ENCODE measurements at places on chromosomes 16 and 17.

DNA sequence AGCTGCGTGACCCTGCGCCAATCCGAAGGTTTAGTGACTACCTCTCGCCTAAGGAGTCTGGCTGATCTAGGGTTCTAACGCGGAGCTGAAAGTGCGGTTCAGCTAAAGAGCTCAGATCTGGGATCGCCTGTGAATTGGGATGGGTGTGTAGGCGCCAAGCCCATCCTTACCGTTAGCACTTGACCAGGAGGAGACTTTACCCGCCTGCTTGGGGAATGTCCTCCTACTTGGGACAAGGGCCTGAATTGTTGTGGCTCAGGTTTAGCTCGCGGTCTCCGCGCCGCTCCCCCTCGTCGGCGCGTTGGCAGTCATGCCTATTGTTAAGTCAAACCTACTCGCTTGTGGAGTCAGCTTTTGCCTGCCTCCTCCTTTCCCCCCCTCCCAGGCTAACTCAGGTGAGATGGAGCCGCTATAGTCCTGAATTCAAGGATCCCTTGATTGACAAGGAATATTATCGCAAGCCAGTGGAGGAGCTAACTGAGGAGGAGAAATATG lies 480 bp downstream of the MRPS7 start:
- DNase-seq = no peak

- no peak for DNase-seq
Measured at GRCh38 chr16:86462334-86463084, 47.8 kb upstream of the FOXF1 start.

- peak; percentile 66 for DNase-seq
Measured at GRCh38 chr17:80981062-80981902, 10.4 kb upstream of the CHMP6 start.

GRCh38 chr16:58110571-58111301 lies 18.4 kb downstream of the CFAP20 start:
- no peak for DNase-seq

DNA sequence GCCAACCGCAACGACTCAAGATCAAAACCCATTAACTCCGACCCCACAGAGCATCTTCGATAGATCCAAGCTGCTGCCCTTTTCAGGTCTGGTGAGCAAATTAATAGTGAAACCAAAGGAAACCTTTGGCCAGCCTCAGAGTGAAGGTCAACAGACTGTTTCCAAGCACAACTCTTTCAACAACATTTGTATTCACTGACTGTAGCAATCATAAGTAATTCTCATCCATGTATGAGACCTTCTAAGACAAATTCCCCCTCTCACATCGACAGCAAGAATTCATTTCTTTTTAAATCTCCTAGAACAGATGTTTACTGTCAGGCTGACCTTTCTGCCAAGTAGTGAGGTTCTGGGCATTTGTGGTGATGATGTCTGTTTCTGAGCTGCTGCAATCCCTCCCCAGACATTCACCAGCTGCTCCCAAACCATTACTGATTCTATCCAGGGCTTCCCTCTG lies 64.2 kb downstream of the SLC39A11 start:
- DNase-seq = no peak

DNA sequence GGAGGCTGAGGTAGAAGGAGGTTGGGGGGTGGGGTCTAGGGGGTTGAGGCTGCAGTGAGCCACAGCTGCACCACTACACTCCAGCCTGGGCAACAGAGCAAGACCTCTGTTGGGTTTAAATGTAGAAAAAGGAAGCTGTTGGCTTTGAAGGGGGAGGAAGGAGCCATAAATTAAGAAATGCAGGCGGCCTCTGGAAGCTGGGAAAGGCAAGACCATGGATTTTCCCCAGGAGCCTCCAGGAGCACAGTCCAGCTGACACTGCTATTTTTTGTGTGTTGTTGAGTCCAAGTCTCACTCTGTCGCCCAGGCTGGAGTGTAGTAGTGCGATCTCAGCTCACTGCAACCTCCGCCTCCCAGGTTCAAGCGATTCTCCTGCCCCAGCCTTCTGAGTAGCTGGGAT lies 15.9 kb downstream of the LITAF start:
- DNase-seq = no peak

GRCh38 chr17:27494192-27495091 lies 38.2 kb downstream of the KSR1 start:
- peak; percentile 94 for DNase-seq

DNA sequence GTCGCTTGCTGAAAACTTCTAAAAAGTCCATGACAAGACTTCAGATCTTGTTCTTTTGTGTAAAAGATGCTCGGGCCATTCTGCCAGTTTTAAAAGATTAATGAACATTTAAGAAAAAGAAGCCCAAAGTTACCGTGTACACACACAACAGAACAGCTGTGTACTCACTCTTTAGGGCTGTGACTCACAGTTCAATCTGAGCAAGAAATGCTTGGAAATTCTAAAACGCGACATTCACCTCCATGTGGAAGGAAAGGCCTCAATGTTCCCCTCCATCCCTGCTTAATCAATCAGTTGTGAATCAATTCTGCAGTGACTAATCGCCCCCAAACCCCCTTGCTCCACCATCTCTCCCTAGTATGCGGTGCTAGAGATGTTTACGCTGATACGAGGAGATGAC lies 609.9 kb upstream of the SALL1 start:
- DNase-seq = no peak

DNA sequence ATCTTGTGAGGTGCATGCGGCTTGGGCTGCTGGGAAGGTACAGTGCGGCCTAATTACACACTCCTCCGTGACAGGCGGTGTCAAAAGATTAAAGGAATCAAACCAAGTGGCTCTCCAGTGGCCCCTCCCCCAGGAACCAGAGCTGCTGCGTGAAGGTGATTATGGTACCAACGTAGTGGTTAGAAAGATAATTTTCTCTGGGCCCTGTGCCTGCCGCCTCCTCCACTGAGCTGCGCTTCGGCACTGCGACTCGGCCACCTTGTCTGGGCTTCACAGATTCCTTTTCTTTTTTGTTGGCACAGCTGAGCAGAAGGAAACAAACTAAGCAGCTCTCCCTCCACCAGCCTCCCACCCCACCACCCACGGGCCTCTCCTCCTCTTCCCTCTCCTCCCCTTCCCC lies 113.2 kb upstream of the SDK2 start:
- DNase-seq = no peak

- peak; percentile 91 for DNase-seq
Measured at GRCh38 chr17:78128551-78129350, at the start of gene TMC6. TSS of gene TMC6 (minus strand) at chr17:78128755. CDS start at chr17:78126832, 1,923 bp downstream.

- DNase-seq = no peak
Measured at GRCh38 chr16:66858740-66859396, 14.7 kb downstream of the CA7 start.

DNA sequence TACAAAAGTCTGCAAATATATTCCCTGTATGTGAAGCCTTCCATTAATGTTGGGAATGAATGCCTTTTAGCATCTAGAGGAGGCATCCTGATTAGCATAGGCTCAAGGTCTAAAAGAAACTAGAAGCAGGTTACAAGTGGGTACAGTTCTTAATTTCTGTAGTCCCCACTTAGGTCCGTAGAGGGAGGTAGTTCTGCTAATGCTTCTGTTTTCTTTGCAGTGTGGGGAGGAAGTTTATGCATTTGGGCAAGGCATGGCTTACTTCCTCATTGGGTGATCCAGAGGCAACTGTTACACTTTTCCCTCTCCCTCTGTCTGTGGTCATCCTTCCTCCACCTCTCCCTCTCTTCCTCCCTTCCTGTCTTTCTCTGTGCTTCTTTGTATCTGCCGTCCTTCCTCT lies 108.4 kb upstream of the ZKSCAN2 start:
- DNase-seq = no peak

DNA sequence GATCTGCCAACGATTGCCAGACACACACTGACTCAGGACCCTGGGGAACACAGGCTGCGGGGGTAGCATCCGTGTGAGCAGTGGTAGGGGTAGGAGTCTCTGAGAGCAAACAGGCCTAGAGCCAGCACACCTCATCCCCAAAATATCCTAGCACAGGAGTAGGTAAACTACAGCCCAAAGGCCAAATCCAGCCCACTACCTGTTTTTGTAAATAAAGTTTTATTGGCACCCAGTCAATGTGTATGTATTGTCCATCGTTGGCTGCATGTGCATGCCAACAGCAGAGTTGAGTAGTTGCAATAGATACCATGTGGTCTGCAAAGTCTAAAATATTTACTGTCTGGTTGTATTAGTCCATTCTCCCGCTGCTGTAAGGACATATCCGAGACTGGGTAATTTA lies 55.5 kb upstream of the GPRC5B start:
- no peak for DNase-seq

- no peak for DNase-seq
Measured at GRCh38 chr16:89446136-89446974, 44.0 kb downstream of the ANKRD11 start.

- no peak for DNase-seq
Measured at GRCh38 chr17:5139458-5139732, 23.6 kb downstream of the USP6 start.

DNA sequence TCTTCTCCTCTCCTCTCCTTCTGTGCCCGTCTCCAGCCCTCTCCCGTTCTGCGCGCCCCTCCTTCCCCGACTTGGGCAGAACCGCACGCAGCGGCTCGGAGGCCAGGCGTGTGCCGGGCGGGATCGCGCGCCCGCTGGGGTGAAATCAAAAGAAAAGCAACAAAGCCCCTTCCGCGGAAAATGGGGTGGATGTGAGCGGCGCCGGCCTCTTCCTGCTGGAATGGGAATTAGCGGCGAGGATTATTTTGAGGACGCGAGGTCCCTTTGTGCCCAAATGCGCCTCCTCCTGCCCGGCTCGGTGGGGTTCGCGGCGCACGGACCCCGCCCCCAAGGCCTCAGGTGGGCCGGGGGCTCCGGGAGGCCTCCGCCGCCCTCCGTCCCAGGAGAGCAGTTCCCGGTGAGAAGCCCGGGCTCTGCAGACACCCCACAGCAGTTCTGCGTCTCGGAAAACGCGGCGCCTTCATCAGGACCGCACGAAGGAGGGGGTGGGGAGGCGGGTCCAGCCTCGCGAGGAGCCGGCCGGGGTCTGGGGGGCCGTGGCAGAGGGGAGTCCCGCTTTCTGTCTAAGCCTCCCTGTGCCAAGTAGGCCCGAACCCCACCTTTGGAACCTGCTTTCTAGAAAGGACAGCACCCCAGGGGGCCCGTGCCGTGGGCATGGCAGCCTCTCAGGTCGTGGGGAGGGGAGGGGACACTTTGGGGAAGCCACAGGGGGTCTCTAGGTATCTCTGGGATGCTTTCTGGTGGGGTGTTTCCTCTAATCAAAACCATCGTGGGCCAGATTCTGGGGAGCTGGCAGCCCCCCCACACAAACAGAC lies 91.0 kb upstream of the CBX4 start:
- DNase-seq = no peak

DNA sequence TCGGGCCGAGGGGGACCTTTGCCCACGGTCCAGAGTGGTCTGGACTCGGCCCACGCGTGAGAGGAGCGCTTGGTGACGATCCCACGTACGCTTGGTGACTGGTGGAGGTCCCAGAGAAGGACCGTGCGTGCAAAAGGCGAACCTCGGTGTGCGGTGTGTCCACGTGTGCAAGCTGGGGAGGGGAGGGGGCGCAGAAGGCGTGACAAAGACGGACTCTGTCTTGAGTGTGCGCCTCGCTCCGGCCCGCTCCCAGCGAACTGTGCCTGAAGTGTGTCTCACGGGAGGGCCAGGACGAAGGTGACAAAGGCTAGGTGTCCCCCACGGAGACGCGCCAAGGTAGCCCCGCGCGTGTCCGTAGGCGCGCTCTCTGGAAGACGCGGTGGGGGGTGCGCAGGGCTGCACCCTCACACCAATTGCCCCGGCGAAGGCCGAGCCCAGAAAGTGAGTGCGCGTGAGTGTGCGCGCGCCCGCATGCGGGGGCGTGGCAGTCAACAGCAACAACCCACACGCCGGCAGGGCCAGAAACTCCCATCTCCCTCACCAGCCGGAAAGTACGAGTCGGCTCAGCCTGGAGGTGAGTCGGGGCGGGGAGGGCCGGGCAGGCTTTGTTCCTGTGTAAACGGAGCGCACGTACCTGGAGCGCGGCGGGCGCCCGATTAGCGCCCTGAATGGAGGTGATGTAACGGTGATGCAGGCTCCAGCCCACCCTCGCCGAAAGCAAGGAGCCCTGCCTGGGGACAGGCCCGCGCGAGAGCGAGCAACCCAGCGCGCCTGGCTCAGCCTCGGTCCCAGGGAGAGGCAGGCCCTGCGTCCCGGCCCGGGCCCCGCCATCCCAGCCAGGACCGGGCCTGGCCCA lies at the start of gene GPRC5C:
Gene GPRC5C (plus strand): TSS at position 521 of the 856 bp plus-strand sequence. CDS start 7,689 bp downstream, outside the sequence.
- DNase-seq = peak; percentile 90

DNA sequence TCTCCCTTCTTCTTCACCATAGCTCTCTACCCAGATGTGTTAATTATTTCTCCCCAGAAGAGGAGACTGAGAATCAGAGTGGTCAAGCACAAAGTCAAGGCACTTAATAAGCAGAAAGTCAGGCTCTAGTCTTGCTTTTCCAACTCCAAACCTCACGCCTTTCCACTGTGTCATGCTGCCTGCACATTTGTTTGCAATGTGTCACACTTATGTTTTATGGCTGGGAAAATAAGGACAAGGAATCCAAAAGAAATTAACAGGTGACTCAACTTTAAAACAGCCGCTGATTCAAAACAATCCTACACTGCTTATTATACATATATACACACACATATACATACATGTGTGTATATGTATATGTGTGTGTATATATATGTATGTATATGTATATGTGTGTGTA lies 255.7 kb upstream of the DYNLRB2 start:
- no peak for DNase-seq

DNA sequence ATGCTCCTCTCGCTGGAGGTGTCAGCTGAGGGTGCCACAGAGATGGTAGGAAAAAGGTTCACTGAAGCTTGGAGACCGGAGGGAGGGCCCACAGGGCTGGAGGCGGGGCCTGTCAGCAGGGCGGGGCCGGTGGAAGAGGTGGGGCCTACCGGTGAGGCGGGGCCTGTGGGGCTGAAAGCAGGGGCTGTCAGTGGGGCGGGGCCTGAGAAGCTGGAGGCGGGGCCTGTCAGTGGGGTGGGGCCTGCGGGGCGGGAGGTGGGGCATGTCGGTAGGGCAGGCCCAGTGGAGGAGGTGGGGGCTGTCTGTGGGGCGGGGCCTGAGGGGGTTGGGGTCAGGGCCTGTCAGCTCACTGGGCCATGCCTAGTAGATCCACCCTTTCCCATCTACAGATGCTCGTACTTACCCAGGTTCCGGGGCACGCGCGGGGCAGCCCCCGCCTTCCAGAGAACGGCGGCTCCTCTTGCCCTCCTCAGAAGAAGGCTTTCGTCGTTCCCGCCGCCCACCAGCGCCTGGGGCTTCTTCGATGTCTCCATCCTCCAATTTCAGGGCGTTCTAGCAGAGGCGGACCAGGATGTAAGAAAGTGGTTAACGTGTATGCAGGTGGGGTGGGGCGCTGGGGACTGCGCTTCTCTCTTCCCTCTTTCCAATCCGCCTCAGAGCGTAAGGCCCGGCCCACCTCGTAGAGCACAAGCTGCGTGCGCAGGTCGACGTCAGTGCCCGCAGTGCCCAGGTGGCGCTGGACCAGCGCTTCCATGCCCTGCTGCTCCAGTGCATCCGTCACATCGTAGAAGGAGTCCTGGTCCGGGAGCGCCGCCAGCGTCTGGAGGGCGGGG lies 9.8 kb downstream of the TMEM208 start:
- DNase-seq = peak; percentile 85

GRCh38 chr16:15141586-15141985 lies 47.5 kb upstream of the RRN3 start:
- DNase-seq = no peak

- no peak for DNase-seq
Measured at GRCh38 chr17:45580924-45581323, 90.4 kb upstream of the PLEKHM1 start.

- no peak for DNase-seq
Measured at GRCh38 chr16:65845466-65846209, 520.9 kb upstream of the CDH5 start.

Measured in Caco-2 (cell line).